ENCODE measurements at places on chromosomes 7 and 10.
A peak's percentile ranks its signal among the peaks of the same experiment; 100 is the strongest.

GRCh38 chr7:31061185-31061584 lies 9.1 kb downstream of the ADCYAP1R1 start:
- no peak for DNase-seq

GRCh38 chr10:5760515-5760914 lies 52.7 kb downstream of the GDI2 start:
- DNase-seq = no peak

DNA sequence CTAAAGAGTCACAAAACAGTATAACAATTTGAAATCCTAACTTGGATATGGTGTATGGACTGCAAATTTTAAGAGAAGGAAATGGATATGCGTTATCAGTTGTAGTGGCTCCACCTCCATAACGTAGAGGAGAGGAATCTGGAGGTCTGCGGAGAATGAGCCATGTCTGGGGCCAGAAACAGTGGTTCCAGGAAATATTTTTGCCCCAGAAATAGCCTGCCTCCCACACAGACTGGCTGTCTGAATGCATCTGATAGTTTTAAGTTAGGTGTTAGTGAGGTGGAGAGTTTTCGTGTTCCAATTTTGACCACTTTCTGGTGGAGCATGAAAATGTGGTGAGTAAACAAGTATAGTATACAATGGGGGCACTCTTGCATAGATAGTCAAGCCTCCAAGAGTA lies 1.6 kb downstream of the PHTF2 start:
- DNase-seq = peak; percentile 78

- DNase-seq = no peak
Observed at GRCh38 chr10:74827045-74827441, 643 bp downstream of the KAT6B start.

- no peak for DNase-seq
Observed at GRCh38 chr10:105797234-105797890, 1156.3 kb downstream of the SORCS3 start.

- DNase-seq = no peak
Observed at GRCh38 chr10:123865350-123865749, 26.3 kb downstream of the CPXM2 start.

GRCh38 chr7:129980667-129981066 lies 27.9 kb upstream of the UBE2H start:
- no peak for DNase-seq

- peak; percentile 9 for DNase-seq
Observed at GRCh38 chr10:75782463-75783248, 351.2 kb downstream of the LRMDA start.

GRCh38 chr10:20257422-20257821 lies 441.2 kb downstream of the PLXDC2 start:
- no peak for DNase-seq

GRCh38 chr10:82981137-82981723 lies 1106.2 kb downstream of the NRG3 start:
- DNase-seq = peak; percentile 38

Data from fibroblast of lung (primary cell).